Naive thymus-derived CD8-positive, alpha-beta T cell (primary cell): ENCODE measurements at places on chromosomes 5 and 9. TPM values are rescaled to one million over a fixed set of nuclear protein-coding genes. Genes with fewer than 3 reads are reported as not detected.

The G3BP1 gene
- total RNA-seq = 188 TPM

The ENHO gene
- total RNA-seq = not detected

The MUSK gene
- total RNA-seq = not detected

The IL3 gene
- total RNA-seq = not detected

The HTR4 gene
- total RNA-seq = not detected

The CCDC152 gene
- total RNA-seq = 7.8 TPM

The C5orf63 gene
- total RNA-seq = 23.7 TPM

The GABRA6 gene
- total RNA-seq = not detected

The MOB3B gene
- 0.93 TPM for total RNA-seq

The PCDHB15 gene
- not detected for total RNA-seq

The TMEM252 gene
- total RNA-seq = not detected

DNA sequence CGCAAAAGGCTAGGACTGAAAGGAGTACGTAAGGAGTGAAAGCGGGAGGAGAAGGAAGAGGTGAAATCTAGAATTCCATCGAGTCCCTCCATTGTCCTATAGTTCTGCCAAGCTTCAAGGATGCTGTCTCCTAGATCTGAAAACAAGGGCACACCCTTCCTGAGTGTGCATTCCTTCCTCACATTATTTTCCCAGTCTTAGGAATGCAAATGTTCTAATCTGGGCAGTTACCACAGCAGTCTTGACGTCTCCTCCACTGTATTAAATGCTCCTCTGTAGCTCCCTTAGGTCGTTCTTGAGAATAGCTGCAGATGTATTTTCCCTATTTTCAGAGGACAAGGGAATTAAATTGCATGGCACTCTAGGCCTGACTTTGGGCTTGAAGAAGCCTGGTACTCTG is 127.6 kb downstream of the SLIT3 start:
- no peaks in the 10 kb centered on the region for H3K36me3 ChIP-seq
- H3K4me3 ChIP-seq = no peak overlapping the region
- H3K4me1 ChIP-seq = no peaks in the 10 kb centered on the region

DNA sequence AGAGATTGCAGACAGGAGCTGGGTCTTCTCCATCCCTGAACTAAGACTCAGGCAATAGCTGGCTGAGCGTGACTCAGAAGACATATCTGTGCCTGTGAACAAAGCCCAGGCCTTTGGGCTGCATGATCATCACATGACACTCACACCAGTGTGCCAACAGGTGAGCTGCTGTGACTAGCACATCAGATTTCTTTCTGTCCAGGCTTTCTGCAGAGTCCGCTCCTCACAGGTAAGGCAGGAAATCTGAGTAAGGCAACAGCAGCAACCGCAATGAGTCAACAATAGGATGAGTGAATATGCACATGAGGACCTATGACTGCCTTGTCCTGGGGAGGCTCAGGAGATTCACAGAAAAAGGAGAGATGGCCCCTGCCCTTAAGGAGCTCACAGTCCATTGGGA is 293.6 kb downstream of the ACTL7B start:
- no peak for DNase-seq
- H3K4me3 ChIP-seq = no peak overlapping the region
- H3K27me3 ChIP-seq = peaks cover 15% of the 10 kb centered on the region
- H3K4me1 ChIP-seq = no peaks in the 10 kb centered on the region
- H3K36me3 ChIP-seq = no peaks in the 10 kb centered on the region

DNA sequence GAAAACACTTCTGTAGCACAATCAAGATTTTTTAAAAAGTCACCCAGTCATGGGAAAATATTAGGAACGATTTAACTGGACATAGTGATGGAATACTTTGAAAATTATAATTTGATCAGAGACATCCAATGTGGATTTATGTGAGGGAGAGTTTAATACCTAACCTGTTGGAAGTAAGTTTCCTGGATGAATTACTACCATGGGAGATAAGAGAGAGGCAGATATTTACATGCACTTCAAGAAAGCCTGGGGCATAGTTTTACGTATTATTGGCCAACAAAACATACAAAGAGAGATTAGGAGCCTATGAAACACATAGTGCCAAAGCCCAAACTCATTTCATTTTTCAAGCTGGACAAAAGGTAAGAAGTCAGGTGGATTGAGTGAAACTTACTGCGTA is 336.8 kb downstream of the SLIT3 start:
- H3K27ac ChIP-seq = no peak overlapping the region
- DNase-seq = no peak
- H3K4me1 ChIP-seq = peaks cover 2% of the 10 kb centered on the region
- H3K4me3 ChIP-seq = no peak overlapping the region
- peaks cover 10% of the 10 kb centered on the region for H3K27me3 ChIP-seq

DNA sequence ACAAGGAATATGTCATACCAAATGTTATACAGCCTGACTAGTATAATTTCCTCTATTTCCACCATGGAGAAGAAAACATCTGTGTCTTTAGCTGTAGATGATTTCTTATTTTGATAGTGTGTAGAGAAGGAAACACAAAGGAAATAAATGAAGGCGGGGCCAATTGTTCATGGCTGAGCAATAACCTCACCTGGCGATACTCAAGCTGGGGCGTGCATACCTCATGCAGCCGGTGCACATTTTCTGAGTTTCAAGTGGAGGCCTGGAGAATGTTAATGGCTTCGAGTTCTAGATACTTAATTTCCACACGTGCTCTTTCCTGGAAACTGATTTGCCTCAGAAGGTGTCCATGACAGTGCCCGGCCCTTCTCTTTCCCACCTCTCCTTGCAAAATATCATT is 127.4 kb upstream of the TAF11L2 start:
- H3K36me3 ChIP-seq = no peaks in the 10 kb centered on the region
- H3K27me3 ChIP-seq = no peaks in the 10 kb centered on the region
- no peak overlapping the region for H3K27ac ChIP-seq
- no peak overlapping the region for H3K4me3 ChIP-seq

DNA sequence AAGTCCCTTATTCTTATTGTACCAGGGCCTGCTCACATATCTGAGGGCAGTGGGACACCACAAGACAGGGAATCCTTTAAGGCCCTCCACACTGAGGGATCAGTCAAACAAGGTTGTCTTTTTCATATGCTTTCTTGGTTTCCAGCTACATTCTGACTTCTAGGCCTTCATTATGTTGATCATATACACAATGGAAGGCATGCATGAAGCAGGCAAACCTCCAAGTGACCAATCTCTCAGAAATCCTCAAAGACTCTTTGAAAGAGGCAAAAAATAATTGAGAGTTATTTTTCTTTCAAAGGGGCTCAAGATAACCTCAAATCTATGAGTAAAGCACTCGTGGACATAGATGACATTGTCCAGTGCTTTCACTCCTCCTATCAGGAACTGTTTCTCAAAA is 1195.9 kb upstream of the ACO1 start:
- no peaks in the 10 kb centered on the region for H3K36me3 ChIP-seq
- no peak overlapping the region for H3K4me3 ChIP-seq
- H3K27ac ChIP-seq = no peak overlapping the region
- H3K4me1 ChIP-seq = no peaks in the 10 kb centered on the region
- no peak for DNase-seq

DNA sequence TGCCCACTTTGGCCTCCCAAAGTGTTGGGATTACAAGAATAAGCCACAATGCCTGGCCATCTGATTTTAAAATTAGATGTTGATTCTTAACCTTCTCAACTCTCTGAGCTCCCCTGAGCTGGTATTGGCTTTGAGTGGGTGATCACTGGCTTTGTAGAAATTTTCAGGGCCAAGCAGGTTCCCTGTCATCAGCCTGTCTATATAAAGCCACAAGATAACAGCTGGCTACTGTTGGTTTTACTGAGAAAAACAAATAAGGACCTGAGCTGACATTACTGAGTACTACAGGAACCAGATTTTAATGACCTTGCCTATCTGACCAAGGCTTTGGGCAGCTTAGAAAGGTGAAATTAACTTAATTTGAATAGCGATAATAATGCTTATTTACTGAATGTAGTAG is 153.6 kb downstream of the MSX2 start:
- H3K36me3 ChIP-seq = no peaks in the 10 kb centered on the region
- H3K27me3 ChIP-seq = peaks cover 13% of the 10 kb centered on the region
- no peak overlapping the region for H3K4me3 ChIP-seq
- no peaks in the 10 kb centered on the region for H3K4me1 ChIP-seq

DNA sequence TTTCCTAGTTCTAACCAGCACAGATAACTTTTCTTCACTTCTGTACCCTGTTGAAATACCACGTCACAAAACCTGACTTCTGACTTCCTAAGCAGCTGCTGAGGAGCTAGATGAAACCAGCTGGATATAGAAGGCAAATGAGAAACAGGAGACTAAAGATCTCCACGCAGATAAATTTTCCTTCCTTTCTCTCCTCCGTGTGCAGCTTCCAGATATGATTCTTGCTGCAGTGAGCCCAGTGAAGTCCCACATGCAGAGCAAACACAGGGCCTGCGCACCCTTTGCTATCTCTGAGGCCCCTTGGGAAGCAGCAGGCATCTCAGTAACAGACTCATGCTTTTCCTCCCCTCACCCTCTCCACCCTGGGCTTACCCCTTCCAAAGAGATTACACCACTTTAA is 1638.3 kb downstream of the MAT2B start:
- H3K4me1 ChIP-seq = no peaks in the 10 kb centered on the region
- no peaks in the 10 kb centered on the region for H3K27me3 ChIP-seq
- DNase-seq = no peak
- no peak overlapping the region for H3K27ac ChIP-seq
- H3K36me3 ChIP-seq = no peaks in the 10 kb centered on the region

GRCh38 chr5:135304352-135305221 is 94.4 kb downstream of the MACROH2A1 start:
- H3K27me3 ChIP-seq = peaks cover 18% of the 10 kb centered on the region
- no peak for DNase-seq
- no peaks in the 10 kb centered on the region for H3K4me1 ChIP-seq
- no peaks in the 10 kb centered on the region for H3K36me3 ChIP-seq

DNA sequence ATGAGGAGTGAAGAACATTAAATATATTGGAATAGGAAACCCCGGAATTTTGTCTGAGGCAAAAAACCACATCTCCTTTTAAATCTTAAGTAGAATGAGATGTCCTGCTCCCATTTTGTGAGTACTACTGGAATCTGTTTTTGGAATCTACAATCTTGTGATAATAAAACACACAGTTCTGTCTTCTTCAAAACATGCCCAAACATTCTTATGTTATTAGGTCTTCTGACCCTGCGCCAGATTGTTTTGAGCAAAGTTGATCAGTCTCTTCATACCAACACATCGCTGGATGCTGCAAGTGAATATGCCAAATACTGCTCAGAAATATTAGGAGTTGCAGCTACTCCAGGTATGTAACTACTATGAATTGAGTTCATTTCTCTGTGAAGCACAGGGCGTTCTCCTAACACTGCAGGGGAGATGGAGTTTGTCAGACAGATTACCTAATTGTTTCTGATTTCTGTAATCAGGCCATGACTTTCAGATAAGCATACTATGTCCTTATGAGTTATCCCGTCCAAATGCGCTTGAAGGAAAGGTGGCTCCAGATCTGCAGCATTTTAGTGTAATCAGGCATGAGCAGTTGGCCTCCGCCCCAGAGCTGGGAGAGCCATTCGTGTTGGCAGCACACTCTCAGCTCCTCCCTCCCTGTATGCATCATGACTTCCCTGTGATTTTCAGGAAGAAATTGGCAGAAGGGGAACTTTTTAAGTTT is 88.0 kb downstream of the NLN start:
- H3K36me3 ChIP-seq = peaks cover 42% of the 10 kb centered on the region
- no peaks in the 10 kb centered on the region for H3K27me3 ChIP-seq
- H3K4me3 ChIP-seq = no peak overlapping the region
- H3K4me1 ChIP-seq = peaks cover 4% of the 10 kb centered on the region

- no peaks in the 10 kb centered on the region for H3K36me3 ChIP-seq
- H3K27ac ChIP-seq = no peak overlapping the region
- no peak overlapping the region for H3K4me3 ChIP-seq
- no peaks in the 10 kb centered on the region for H3K4me1 ChIP-seq
Observed at GRCh38 chr9:18887546-18887945, 145.5 kb downstream of the SAXO1 start.

DNA sequence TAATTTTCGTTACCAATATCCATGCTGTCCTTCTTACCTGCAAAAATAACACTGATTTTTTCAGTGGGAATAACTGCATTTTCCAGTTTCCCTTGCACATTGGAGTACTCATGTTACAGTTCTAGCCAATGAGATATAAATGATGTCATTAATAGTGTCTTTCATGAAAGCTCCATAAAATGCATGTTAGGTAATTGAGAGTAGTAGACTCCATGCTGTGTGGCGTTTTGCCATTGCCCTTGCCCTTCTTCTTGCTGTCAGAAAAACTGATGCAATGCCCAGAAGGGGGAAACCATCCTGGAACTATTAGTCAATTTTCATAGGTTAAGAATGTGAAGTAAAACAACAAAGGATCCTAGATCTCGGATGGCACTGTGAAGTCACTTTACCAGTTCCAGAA is 1765.3 kb downstream of the EFNA5 start:
- no peak for DNase-seq
- H3K4me3 ChIP-seq = no peak overlapping the region
- H3K36me3 ChIP-seq = no peaks in the 10 kb centered on the region
- H3K4me1 ChIP-seq = no peaks in the 10 kb centered on the region
- H3K27ac ChIP-seq = no peak overlapping the region

DNA sequence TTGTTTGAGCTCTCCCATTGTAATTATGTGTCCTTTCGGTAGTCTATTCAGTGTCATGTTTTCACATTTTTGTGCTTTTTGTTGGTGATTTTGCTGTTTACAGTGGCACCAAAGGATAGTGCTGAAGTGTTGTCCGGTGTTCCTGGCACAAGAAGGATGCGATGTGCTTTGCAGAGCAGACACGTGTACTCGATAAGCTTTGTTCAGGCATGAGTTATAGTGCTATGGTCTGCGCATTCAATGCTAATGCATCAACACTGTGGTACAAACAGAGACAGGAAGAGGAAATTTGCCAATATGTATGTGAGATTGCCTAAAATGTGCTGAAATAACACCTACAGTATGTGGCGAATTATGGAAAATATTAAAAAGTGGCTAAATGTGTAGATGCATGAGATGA is 913.4 kb upstream of the ACO1 start:
- no peak overlapping the region for H3K27ac ChIP-seq
- peaks cover 14% of the 10 kb centered on the region for H3K4me1 ChIP-seq
- no peak for DNase-seq
- H3K27me3 ChIP-seq = no peaks in the 10 kb centered on the region
- H3K36me3 ChIP-seq = peaks cover 6% of the 10 kb centered on the region
- no peak overlapping the region for H3K4me3 ChIP-seq
